ENCODE measurements at places on chromosomes 16 and 17.

- DNase-seq: no peak
Observed at GRCh38 chr17:42038221-42038973, 12.0 kb downstream of the C17orf113 start.

DNA sequence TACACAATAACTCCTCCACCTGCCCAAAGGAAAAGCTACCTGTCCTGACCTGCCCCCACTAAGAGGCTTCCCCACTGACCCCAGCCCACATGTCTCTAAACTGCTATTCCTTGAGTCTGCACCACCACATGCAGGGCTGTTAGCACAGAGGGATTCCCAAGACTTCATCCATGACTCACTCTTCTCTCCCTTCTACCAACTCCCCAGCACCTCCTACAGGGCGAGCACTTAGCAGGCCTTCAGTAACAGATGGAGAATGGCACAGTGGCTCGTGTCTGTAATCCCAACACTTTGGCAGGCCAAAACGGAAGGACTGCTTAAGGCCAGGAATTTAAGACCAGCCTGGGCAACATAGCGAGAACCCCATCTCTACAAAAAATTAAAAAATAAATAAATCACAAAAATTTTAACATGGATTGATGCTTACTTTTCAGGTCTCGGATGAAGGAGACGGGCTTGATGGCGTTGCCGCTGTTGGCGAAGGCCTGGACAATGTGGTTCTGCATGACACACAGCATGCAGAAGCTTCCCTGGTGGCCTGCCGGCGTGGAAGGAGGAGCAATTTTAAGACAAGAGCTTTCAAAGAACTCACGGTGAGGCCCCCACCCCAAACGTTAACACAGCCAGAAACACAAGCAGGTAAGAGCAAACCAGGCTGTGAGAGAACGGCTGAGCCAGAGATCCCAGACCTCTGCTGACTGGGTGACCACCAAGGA, 12.0 kb downstream of the USP36 start:
- no peak for DNase-seq

DNA sequence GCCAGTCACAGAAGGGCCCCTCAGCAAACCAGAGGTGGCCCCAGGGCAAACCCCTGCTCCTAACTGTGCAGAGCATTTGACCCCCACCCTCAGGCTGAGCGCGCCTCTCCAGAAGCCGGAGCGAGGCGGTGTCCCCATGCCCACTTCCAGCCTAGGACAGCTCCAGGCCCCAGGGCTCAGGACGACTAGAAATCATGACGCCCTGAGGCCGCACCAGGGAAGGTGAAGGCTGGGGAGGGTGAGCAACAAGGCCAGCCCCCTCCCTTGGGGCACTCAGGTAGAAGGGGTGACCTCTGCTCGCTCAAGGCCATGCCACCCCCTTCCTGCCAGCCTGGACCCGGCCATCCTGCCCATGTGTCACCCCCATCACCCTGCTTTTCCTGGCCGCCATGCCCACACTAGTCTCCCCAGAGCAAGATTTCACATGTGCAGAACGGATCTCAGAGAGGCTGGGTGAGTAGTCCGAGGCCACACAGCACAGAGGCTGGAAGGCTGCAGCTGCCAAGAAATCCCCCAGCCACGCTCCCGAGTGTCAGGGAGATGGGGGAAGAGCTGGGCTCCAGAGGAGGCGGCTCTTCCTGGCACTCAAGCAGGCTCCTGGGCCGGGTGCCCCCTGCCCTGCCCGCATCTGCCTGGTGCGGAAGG, 2.1 kb upstream of the PVALEF start:
- DNase-seq: no peak

GRCh38 chr16:12290165-12290564, 313.6 kb downstream of the SNX29 start:
- no peak for DNase-seq

DNA sequence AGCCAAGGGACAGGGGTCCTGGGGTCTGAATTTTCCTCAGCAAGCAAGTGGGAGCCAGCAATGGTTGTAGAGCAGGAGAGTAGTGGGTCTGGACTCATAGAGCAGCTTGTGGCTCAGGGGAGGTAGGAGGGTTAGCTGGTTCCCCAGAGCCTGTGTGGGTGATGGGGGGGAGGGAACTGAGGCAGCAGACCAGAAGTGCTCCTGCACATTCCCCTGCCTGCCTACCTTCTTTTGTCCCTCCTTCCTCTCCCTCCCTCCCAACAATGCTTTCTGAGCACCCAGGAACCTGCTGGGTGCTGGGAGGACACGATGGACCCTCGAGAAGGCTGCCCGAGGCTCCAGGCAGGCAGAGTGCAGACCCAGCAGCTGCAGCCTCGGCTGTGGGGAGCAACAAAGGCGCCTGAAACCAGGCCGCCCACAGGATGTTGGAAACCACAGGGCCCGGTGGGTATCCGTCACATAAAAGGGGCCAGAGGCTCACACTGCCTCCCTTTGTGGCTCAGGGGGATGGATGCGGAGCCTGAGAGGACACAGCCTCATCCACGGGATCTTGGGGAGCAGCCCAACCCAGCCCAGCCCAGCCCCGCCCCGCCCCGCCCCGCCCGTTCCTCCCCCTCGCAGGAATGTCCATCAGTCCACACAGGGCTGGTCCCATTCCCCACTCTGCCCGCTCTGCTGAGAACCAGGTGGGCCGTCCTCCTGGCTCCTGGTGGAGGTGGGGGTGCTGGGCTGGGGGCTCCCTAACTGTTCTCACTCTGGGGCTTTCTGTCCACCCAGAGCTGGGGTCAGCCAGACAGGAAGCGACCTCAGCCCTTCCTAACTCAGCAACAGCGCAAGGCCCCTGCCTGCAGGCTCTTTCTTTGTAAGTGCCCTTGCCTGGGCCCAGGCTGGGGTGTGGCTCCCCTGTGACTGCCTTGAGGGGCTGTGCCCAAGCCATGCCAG, 1.7 kb upstream of the NLRC3 start:
- no peak for DNase-seq

DNA sequence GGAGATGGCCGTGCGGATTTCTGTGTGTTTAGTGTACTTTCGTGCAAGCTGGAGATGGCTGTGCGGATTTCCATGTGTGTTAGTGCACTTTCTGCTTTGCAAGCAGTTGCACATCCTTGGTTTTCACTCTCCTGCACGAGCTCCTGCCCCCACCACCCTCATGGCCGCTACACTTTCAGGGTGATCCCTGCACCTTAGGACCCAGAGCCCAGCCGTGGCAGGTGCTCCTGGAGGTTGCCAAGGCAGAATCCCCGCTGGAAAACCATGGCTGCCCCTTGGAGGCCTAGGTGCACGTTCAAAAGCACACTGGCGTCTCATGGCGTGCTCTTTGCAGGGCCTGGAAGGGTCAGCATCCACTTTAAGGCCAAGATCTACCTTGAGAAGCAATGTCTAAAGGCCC, 311.0 kb upstream of the TNRC6C start:
- no peak for DNase-seq

DNA sequence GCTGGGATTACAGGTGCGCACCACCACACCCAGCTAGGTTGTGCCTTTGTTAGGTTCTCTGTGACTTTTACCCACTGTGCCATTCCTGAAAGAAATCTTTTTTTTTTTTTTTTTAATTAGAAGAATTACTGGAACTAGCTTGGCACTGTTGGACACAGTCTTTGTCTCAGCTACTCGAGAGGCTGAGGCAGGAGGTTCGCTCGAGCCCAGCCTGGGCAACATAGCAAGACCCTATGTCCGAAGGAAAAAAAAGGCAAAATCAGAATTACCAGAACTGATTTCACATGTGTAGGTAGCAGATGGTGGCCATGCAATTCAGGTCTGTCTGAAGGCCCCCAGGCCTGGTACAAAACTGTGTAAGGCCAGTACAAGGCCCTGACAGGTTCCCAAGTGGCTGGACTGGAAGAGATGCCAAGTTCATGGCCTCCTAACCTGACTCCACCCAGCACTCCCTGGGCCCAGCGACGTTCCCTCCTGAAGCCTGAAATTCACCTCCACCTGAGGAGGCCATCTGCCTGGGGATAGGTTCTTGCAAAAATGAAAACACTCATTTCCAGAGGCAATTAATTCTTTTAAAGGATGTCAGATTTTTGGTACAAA, 23.0 kb downstream of the CARHSP1 start:
- no peak for DNase-seq

DNA sequence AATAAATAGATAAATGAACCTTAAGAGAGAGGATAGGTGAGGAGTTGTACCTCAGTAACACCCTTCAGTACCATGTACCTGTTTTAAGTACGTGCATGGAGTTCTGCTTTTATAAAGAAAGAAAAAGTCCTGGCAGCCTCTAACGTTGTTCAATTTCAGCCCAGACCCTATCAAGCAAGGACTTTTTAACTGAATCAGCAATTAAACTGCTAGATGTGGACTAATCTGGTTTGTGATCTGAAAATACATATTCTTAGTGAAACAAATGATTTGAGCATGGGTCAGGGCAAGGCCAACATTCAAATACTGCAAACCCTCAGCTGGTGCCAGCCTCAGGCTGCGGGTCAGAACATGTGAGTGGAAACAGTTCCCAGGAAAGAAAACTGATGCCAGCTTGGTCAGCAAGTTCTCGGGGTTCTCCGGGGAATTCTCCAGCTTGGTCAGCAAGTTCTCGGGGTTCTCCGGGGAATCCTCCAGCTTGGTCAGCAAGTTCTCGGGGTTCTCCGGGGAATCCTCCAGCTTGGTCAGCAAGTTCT, 84.5 kb downstream of the MRM3 start:
- DNase-seq: no peak
